CD8-positive, alpha-beta memory T cell (primary cell): ENCODE measurements at places on chromosomes 2 and 18. TPM values are rescaled to one million over a fixed set of nuclear protein-coding genes. Genes with fewer than 3 reads are reported as not detected.

Gene RRM2
- 425 TPM for total RNA-seq

DNA sequence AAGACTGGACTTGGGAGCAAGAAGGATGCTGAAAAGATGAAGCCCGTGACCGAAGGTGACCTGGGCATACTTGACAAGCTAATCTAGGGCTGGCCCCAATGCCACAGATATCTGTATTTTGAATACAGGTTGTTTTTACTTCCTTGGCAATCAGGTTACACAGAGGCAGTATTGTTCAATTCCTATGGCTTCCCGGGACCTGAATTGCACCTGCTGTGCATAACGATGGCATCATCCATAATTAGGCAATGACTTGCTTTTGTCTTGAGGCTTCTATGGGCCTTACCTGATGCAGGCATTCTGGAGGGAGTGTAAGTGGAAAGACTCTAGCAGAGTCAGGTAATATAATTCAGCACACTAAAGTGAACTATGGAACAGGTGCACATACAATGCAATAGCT is 60.6 kb upstream of the CUL3 start:
- no peak for DNase-seq
- H3K4me1 ChIP-seq = no peaks in the 10 kb centered on the region
- H3K4me3 ChIP-seq = no peak overlapping the region
- H3K36me3 ChIP-seq = no peaks in the 10 kb centered on the region

DNA sequence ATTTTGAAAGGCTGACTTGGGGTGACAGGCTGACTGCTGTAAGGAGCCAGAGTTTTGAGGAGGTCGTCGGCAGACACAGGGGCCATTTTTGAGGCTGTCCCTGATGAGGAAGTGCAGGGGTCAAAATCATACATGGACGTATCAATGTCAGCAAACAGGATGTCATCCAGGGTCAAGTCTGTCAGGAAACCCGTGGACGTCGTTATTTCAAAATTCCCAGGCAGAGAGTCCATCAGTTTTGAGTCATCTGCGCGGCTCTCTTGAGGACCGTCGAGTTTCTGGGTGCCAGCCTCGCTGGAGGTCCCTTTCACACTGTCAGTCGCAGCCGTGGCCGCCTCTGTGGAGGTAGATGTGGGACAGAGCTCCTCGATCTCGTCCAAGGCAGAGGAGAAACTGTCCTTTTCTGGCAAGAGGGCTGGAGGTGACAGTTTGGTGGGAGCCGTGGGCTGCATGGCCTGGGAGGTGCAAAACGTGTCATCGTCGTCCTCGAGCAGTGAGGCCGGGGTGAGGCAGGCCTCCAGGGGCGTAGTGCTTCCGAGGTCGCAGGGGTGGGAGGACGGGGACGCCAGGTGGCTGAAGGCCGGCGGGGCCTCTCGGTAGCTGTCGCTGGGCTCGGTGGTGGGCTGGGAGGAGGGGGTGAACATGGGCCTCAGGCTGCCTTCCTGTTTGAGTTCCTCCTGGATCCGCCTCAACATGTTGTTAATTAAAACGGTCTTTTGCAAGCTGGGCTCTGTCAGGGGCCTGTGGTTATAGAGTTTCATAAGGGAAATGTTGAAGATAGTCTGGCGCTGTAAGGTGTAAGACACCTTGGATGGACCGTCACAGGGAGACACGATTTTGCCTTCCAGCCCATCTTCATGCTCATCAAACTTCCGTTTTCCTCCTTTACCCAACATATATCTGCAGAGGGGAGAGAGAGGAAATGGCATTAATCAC is 17.5 kb downstream of the SERTAD2 start:
- no peak overlapping the region for H3K27ac ChIP-seq
- peaks cover 49% of the 10 kb centered on the region for H3K4me1 ChIP-seq
- no peak for DNase-seq
- no peak overlapping the region for H3K4me3 ChIP-seq
- peaks cover 24% of the 10 kb centered on the region for H3K36me3 ChIP-seq

GRCh38 chr18:69538849-69539248 is 138.2 kb downstream of the DOK6 start:
- H3K4me3 ChIP-seq = no peak overlapping the region
- no peaks in the 10 kb centered on the region for H3K36me3 ChIP-seq
- H3K27ac ChIP-seq = no peak overlapping the region
- H3K4me1 ChIP-seq = no peaks in the 10 kb centered on the region

DNA sequence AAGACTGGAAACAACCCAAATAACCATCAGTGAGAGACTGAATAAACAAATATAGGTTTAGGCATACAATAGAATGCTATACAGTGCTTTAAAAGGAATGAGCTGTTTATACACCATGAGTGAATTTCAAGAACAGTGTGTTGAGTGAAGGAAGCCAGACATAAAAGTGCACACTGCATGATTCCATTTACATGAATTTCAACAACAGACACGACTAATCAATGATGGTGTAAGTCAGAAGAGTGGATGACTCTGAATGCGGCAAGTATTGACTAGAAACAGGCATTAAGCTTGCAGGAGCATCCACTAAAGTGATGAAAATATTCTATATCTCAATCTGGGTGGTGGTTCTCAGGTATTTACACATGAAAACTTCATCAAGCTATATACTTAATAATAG is 142.7 kb upstream of the SLC39A10 start:
- DNase-seq = no peak
- no peak overlapping the region for H3K4me3 ChIP-seq
- H3K27me3 ChIP-seq = no peaks in the 10 kb centered on the region
- H3K27ac ChIP-seq = no peak overlapping the region
- no peaks in the 10 kb centered on the region for H3K36me3 ChIP-seq

- no peak overlapping the region for H3K27ac ChIP-seq
- DNase-seq = no peak
- H3K4me1 ChIP-seq = no peaks in the 10 kb centered on the region
- no peaks in the 10 kb centered on the region for H3K27me3 ChIP-seq
Measured at GRCh38 chr2:28102455-28102874, 211.9 kb downstream of the BABAM2 start.

DNA sequence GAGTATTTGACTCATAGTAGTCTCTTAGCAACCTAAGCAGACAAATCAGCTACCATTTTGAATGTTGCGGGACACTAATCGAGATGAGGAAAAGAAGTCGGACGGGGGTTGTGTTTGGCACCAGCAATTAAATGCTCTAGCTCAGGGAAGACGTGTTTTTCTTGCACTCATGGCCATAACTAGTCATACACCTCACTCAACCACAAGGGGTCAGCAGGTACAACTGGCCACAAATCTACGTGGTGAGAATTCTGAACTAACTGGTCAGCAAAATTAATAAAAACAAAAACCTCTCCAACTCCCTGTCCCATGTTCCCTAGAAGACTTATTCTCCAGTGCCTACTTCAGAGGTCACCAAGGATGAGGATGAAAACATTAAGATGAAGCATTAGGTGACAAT is 1467.8 kb downstream of the DPP10 start:
- DNase-seq = no peak
- H3K27me3 ChIP-seq = no peaks in the 10 kb centered on the region
- H3K4me3 ChIP-seq = no peak overlapping the region
- no peak overlapping the region for H3K27ac ChIP-seq

- H3K27me3 ChIP-seq = no peaks in the 10 kb centered on the region
- H3K36me3 ChIP-seq = no peaks in the 10 kb centered on the region
- DNase-seq = no peak
- H3K4me3 ChIP-seq = no peak overlapping the region
- H3K4me1 ChIP-seq = no peaks in the 10 kb centered on the region
Measured at GRCh38 chr2:33204945-33205344, 258.2 kb downstream of the LTBP1 start.

DNA sequence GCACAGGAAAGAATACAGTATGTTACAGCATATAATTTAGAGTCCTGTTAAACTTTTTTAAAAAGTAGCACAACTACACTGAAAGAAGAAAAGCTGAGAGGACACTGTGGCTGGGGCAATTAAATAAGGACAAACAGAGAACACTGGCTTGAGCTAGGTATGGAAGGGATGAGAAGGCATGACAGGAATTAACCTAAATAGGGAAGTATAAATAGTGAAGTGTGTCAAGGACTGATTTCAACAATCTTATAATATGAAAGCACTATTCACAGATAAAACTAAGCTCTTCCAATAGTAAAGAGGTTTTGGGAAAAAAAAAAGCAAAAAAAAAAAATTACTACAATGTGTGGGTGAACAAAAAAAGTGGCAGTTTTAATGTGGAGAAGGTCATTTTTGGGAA is 45.5 kb downstream of the PPP3R1 start:
- no peak for DNase-seq
- H3K4me1 ChIP-seq = peaks cover 49% of the 10 kb centered on the region

- H3K27me3 ChIP-seq = no peaks in the 10 kb centered on the region
- H3K36me3 ChIP-seq = no peaks in the 10 kb centered on the region
- DNase-seq = no peak
- H3K4me3 ChIP-seq = no peak overlapping the region
- H3K4me1 ChIP-seq = no peaks in the 10 kb centered on the region
Measured at GRCh38 chr18:21489119-21489750, 111.3 kb downstream of the ESCO1 start.

GRCh38 chr18:46374850-46375249 is 270.7 kb downstream of the HAUS1 start:
- no peaks in the 10 kb centered on the region for H3K4me1 ChIP-seq
- no peak for DNase-seq
- H3K4me3 ChIP-seq = no peak overlapping the region
- H3K27me3 ChIP-seq = no peaks in the 10 kb centered on the region
- no peak overlapping the region for H3K27ac ChIP-seq

Gene ADRA2B
- 0.07 TPM for total RNA-seq

DNA sequence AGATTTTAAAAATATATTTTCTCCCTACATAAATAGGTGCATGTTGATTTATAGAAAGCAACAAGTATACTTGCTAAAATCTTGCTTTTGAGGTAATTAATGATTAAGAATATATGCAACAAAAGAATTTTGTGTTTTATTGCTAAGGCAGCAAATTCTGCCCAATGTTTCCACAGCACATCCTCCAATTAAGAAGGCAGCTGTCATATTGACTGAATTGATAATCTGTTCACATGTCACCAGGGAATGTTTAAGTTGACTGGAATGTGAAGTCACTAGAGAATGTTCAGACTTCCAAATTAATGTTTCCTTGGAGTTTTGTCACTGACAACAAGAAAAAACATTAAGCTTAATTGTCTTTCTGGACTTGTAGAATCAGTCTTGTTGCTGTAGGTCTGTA is 1602.7 kb upstream of the SLC39A10 start:
- H3K4me3 ChIP-seq = no peak overlapping the region
- no peak for DNase-seq
- H3K27ac ChIP-seq = no peak overlapping the region
- H3K36me3 ChIP-seq = no peaks in the 10 kb centered on the region

DNA sequence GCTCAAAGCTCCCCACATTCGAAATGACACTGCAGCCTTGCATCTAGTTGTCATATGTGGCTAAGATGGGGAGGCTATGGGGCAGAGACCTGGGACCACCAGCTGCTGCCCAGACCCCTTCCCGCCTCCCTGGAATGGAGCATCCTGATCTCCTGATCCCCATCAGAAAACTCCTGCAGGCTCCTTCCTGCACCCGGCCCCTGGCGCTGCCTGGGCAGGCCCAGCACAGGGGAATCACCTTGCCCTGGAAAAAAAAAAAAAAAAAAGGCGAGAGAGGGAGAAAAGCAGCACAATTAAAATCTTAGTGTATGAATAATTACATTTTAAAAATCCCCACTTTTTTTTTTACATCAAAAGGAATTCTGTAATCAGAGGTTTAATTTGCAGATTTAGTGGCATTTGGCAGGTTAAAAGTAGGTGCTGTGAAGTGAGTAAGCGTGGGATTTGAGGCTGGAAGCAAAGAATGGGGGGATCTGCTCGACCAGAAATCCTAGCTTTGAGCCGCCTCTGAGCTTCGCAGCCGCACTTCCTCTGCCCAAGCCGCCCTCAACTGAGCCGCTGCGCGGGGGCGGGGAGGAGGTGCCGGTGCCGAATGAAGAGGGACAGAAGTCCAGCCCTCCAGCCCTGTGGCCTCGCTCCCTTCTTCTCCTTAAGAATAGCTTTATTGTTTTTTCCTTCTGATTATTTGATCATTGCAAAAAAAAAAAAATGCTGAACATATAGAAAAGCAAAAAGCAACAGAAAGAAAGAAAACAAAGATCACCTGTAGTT is 30.0 kb downstream of the THNSL2 start:
- no peaks in the 10 kb centered on the region for H3K36me3 ChIP-seq
- no peak overlapping the region for H3K4me3 ChIP-seq
- DNase-seq = no peak
- H3K4me1 ChIP-seq = peaks cover 15% of the 10 kb centered on the region

GRCh38 chr2:195238826-195239225 is 418.2 kb upstream of the SLC39A10 start:
- no peak overlapping the region for H3K27ac ChIP-seq
- no peak overlapping the region for H3K4me3 ChIP-seq
- H3K27me3 ChIP-seq = no peaks in the 10 kb centered on the region
- no peaks in the 10 kb centered on the region for H3K36me3 ChIP-seq

DNA sequence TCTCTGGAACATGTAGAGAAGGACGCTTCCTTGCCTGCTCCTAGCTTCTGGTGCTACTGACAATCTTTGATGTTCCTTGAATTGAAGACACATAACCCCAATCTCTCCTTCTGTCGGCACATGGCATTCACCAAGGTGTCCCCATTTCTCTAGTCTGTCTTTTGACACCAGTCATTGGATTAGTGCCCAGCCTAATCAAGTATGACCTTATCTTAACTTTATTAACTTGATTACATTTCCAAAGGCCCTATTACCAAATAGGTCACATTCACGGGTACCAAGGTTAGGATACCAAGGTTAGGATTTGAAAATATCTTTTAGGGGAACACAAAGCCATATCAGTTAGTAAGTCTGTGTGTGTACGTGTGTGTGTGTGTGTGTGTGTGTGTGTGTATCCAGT is 377.9 kb downstream of the CMPK2 start:
- H3K4me3 ChIP-seq = no peak overlapping the region
- no peak overlapping the region for H3K27ac ChIP-seq
- H3K36me3 ChIP-seq = no peaks in the 10 kb centered on the region
- DNase-seq = no peak

- H3K36me3 ChIP-seq = no peaks in the 10 kb centered on the region
- H3K4me1 ChIP-seq = no peaks in the 10 kb centered on the region
- DNase-seq = no peak
- H3K27me3 ChIP-seq = no peaks in the 10 kb centered on the region
- H3K27ac ChIP-seq = no peak overlapping the region
Measured at GRCh38 chr18:55224086-55224625, 264.9 kb upstream of the CCDC68 start.

DNA sequence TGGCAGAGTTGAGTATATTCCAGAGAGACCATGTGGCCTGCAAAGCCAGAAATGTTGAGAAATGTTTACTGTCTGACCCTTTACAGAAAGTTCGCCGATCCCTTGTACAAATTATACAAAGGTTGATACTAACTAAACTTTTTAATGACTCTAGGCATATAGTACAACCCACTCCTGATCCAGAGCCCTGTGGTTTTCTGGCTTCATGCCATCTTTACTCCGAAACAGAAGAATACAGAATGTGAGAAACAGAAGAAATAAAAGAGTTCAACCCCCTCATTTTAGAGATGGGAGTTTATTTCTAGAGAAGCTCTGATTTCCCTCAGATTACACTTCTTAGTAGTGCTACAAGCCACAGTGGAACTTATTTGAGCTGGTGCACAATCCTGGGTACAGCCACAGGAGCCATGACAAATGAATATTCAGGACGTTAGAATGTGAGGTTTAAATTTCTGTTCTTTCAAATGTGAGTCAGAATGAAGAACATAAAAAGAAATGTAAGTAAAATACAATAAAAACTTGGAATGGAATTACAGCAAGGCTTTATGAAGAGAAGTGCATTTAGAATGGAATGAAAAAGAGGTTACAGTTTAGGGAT is 38.0 kb upstream of the SMCHD1 start:
- no peaks in the 10 kb centered on the region for H3K4me1 ChIP-seq
- H3K27ac ChIP-seq = no peak overlapping the region
- no peak overlapping the region for H3K4me3 ChIP-seq
- no peaks in the 10 kb centered on the region for H3K36me3 ChIP-seq

GRCh38 chr18:48851599-48851960 is 99.2 kb downstream of the SMAD7 start:
- DNase-seq = no peak
- H3K4me3 ChIP-seq = no peak overlapping the region
- no peaks in the 10 kb centered on the region for H3K36me3 ChIP-seq
- H3K27me3 ChIP-seq = no peaks in the 10 kb centered on the region
- peaks cover 39% of the 10 kb centered on the region for H3K4me1 ChIP-seq
- no peak overlapping the region for H3K27ac ChIP-seq
